Hindlimb muscle (tissue), 1 donor: ENCODE measurements at places on chromosomes 3 and 15. TPM values are rescaled to one million over a fixed set of nuclear protein-coding genes. Genes with fewer than 3 reads are reported as not detected.

RYK gene
- 52.3 TPM for polyA plus RNA-seq

A4GNT gene
- not detected for polyA plus RNA-seq

ANAPC13 gene
- polyA plus RNA-seq: 60.3 TPM

GOLGA8Q gene
- 0.81 TPM for polyA plus RNA-seq

GLDN gene
- 0.34 TPM for polyA plus RNA-seq

ACKR2 gene
- 0.49 TPM for polyA plus RNA-seq

GOLGA8G gene
- polyA plus RNA-seq: not detected

- no peak for DNase-seq
Observed at GRCh38 chr3:143700431-143700975, 147.8 kb downstream of the SLC9A9 start.

DNA sequence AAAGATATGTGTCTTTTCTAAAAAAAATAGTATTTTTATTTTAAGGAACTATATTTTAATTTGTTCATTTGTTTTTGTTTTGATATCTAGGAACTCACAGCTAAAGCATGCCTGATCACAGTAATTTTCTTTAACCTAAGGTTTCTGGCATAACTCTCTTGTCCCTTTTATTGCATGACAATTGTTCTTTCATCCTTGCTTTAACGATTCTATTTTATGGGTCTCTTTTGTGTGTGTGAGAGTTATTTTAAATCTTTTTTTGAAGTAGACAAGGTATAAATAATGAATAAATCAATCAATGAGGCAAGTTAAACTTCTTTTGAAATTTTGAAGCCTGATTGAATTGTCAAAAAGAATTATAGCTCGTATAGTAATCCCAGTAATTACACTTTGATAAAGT is 747.8 kb upstream of the GOLIM4 start:
- no peak for DNase-seq

DNA sequence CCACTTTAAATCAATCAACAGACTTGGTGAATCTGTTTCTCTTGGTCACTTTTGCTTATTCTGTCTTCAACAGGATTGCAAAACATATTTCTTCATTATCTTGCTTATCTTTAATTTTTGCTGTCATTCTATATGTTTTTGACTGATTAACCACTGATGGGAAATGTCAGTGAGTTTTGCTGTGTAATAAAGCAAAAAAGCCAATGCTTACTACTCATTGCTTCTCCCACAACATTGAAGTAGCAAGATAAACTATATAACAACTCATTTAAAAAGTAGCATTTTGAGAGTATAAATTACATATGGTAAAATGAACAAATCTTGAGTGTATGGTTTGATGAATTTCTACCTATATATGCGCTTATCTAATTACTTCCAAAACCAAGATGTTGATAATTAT is 892 bp downstream of the CD200R1L start:
- no peak for DNase-seq

DNA sequence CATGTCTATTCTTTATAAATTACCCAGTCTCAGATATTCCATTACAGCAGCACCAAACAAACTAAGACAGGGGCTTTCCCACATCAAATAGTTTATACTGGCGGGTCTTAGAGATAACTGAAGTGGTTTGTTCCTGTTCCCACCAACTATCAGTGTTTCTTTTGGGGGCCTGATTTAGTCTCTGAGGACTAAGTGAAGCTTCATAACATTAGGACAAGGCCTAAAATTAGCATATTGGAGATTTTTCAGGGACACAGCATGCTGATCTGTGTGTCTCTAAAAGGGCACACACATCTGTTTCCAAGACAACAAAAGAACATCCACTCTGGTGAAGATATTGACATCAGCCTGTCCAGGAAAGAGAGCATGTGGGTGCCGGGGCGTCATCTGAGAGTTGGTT is 72.6 kb upstream of the SEMA6D start:
- no peak for DNase-seq

DNA sequence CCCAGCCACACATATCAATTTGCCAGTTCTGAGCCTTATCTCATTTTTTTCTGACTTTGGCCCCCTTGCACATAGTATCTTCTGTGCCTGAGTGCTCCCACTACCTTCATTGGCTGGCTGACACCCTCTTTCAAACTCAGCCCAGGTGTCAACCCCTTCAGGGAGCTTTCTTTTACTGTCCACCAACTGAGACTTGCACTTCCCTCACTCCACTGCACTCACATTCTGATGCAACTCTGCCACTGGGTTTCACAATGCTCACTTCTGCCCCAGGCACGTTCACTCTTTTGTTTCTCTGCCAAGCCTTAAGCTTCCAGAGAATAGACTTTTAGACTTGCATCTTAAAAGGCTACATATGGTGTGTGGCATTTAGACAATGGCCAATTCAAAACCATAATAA is 101.5 kb upstream of the CBLB start:
- DNase-seq: no peak

GRCh38 chr15:65902373-65902772 is 33.1 kb downstream of the RAB11A start:
- DNase-seq: no peak

- no peak for DNase-seq
Observed at GRCh38 chr15:46872286-46872980, 844.9 kb upstream of the SEMA6D start.

- no peak for DNase-seq
Observed at GRCh38 chr3:186895406-186895805, 34.9 kb upstream of the ST6GAL1 start.

DNA sequence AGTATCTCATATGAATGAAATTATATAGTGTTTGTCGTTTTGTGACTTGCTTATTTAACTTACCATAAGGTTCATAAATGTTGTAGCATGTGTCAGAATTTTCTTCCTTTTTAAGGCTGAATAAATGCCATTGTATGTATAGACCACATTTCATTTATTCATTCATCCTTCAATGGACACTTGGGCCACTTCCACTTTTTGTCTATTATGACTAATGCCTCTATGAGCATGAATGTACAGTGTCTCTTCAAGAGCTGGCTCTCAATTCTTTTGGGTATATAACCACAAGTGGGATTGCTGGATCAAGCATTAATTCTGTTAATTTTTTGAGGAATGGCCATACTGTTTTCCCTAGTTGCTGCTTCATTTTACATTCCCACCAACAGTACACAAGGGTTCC is 156.1 kb downstream of the VPS8 start:
- no peak for DNase-seq

- DNase-seq: peak; percentile 48
Observed at GRCh38 chr3:21169948-21170347, 581.1 kb downstream of the ZNF385D start.

GRCh38 chr3:27349832-27350231 is 19.4 kb downstream of the NEK10 start:
- no peak for DNase-seq

DNA sequence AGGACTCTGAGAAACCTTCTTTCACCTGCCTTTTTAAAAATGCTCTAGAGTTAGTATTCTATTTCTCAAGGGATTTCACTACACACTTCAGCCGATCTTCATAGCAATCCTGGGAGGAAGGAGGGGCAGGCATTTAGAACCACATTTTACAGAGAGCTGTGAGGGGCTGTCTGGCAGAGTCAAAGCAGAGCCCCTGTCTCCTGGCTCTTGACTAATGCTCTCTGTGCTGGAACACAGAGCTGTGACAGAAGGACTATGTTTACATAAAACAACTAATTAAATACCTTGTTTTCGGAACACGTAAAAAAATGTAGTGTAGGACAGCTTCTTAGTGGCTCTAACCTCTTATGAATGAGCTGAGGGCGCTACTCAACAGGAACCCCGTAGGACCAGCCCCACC is 7.6 kb upstream of the SPTBN5 start:
- DNase-seq: no peak

GRCh38 chr15:93247466-93248121 is 158.6 kb upstream of the RGMA start:
- DNase-seq: no peak

DNA sequence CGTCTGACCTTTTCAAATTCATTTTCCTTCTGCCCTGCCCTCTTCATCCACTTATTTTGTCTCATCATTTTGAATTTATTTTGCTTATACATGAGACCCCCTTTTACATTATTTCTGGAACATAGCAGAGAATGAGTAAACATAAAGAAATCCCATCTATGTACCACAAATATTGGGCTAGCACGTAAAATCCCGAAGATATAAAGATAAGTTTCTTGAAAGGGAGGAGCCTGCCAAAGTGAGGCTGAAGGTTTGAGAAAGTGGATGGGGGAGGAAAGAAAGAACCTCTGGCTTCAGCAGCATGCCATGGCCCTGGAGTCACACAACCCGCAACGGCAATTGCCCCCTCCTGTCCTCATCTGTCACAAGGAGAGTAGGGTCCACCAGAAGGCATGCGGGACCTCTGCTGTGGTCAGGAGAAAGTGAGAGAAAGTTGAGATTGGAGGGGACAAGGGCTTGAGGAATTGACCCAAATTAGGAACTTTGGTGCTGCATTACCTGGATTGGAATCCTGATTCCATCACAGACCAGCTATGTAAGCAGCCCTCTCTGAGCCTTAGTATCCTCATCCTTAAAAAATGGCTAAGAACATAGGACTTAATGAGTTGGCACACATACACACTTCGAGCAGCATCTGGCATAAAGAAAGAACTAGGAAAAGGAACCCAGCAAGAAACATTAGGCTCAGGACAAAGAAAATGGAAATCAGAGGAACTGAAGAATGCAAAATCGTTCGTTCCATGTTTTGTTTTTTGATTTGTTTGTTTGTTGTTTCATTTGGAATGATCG is 53.7 kb upstream of the GYG1 start:
- DNase-seq: no peak

DNA sequence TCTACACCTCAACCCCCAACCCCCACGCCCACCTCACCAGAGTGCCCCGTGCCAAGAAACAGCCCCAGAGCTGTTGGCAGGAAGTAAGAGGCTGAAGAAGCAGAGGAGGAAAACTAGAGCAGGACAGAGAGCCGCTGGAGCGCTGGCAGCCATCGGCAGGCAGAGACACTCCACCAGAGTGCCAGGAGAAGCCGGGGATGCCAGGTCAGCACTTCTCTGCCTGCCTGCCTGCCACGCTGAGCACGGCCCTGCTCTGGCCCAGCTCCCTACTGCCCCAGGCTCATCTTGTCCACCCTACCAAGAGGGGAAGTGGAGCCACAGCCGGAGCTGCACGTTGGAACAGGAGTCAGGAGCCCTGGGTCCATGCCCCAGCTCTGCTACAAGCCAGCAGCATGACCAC is 29.7 kb downstream of the CACNA2D2 start:
- DNase-seq: no peak

DNA sequence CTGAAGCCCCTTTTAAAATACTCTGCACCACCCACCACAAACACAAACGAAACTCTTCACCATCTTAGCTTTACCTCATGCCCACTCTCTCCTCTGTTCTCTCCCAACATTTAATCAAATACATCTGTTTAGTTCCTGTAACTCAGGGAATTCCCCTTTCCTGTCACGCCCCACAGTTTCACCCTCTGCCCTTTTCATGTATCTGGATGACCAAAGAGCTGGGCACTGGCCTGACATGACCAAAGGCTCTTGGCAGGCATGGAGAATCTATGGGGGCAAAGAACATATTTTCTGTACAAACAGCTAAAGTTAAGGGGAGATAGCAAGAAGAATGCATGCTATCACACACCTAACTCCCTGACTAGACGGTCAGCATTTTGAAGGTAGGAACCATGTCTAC is 270.0 kb downstream of the TBL1XR1 start:
- no peak for DNase-seq

- no peak for DNase-seq
Observed at GRCh38 chr3:89527736-89528305, 420.4 kb downstream of the EPHA3 start.

DNA sequence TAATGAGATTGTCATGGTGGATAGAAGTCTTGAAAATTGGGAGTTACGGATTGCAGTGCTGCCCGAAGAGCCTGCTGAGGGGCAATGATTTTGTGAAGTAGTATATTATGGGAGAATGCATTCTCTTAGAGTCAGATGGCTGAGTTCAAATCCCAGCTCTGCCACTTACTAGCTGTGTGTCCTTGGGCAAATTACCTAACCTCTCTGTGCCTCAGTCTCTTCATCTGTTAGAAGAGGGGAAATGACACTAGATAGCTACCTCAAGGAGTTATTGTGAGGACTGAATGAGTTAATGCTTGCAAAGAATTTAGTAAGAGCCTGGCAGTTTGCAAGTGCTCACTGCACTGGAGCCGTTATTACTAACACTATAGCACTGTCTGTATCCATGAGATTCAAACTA is 15.4 kb downstream of the FGD5 start:
- DNase-seq: no peak
